ENCODE measurements at places on chromosomes 13 and 19.
A peak's percentile ranks its signal among the peaks of the same experiment; 100 is the strongest.

GRCh38 chr19:13790354-13790753 is 4.9 kb upstream of the ZSWIM4 start:
- no peak for DNase-seq

GRCh38 chr13:85366759-85367417 is 432.3 kb downstream of the SLITRK6 start:
- DNase-seq, result peak; percentile 24

- DNase-seq, result no peak
These were observed 5.6 kb downstream of the LILRB4 start for GRCh38 chr19:54668353-54668752.

DNA sequence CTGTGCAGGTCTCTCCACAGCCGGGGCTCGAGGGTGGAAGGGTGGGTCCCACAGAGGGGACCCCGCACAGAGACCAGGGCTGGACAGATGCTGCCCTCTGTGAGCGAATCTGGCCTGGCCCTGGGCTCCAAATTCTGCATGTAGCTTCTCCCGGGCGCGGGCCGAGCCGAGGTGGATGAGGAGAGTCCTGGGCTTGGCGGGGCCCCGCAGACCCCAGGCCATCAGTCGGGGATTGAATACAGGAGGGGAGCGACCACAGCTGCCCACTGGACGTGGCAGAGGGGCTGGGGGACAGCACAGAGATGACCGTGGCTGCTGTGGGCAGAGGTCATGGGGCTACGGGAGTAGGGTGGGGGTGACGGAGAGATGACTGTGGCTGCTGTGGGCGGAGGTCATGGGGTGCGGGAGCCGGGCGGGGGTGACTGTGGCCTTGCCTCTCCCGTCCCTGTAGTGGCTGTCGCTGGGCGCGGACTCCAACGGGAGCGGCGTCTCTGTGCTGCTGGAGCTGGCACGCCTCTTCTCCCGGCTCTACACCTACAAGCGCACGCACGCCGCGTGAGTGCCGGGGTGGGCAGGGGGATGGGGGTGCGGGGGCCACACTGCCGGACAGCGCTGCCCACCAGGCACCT is 15.5 kb downstream of the NCLN start:
- DNase-seq, result no peak

DNA sequence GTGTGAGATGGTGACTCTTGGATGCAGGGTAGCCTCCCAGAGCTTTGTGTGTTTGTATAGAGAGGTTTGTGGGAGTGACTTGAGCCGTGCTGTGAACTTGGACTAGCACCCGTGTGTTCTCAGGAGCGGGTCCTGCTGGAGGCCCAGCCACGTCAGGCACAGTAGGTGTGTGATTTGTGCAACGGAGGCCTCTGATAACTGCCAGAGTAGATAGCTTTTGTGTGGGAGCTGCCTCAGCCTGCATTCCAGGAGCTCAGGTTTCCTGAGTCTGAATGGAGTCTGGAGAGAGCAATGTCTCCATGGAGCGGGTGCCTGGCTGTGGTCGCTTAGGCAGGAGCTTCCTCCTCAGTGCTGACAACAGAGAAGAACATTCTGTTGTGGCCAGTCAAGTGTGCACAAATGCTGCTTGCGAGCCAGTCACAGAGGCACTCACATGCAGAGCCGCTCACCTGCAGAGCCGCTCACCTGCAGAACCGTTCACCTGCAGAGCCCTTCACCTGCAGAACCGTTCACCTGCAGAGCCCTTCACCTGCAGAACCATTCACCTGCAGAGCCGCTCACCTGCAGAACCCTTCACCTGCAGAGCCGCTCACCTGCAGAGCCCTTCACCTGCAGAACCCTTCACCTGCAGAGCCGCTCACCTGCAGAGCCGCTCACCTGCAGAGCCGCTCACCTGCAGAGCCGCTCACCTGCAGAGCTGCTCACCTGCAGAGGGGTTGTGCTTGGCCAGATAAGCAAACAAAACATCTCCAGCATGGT is 32.6 kb downstream of the TFDP1 start:
- peak; percentile 77 for DNase-seq

GRCh38 chr19:12773571-12773970 is 1.8 kb downstream of the HOOK2 start:
- DNase-seq, result peak; percentile 47

DNA sequence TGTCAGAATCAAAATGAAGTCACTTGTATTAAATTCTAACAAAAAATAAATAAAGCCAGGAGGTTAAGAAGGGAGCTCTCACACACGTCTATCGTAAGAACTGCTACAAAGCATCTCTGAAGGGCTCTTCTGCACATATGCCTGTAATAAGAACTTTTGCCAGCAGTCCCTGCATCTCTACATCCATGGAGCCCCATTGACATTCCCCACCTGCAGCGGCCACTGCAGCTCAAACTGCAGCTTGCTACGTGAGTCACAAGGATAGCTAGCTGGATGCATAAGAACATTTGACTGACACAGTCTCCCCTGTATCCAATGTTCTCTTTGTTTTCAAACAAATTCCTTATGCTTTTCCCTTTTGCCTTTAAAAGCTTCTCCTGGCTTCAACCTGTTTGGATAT is 68.3 kb downstream of the DNAJC3 start:
- DNase-seq, result peak; percentile 5

GRCh38 chr19:51503286-51503817 is 1.8 kb upstream of the SIGLEC12 start:
- no peak for DNase-seq

DNA sequence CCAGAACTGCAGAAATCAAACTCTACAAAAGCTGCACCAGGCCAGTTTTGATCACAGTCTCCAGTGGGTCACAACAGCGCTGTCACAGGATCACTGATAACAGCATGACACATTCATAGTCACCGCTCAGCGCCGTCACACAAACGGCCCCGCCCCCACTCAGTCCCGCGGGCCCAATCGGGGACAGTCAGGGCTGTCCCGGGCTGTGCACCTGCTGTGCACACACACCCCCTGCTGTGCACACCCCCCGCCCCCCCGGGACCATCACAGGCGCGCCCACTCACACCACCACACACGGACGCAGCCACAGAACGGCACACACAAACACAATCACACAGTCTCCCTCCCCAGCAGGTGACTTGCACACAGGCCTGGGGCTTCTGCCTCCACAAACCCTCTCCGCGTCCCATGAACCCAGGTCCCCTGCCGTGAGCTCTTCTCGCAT is 435 bp upstream of the ZNF382 start:
- peak; percentile 71 for DNase-seq

DNA sequence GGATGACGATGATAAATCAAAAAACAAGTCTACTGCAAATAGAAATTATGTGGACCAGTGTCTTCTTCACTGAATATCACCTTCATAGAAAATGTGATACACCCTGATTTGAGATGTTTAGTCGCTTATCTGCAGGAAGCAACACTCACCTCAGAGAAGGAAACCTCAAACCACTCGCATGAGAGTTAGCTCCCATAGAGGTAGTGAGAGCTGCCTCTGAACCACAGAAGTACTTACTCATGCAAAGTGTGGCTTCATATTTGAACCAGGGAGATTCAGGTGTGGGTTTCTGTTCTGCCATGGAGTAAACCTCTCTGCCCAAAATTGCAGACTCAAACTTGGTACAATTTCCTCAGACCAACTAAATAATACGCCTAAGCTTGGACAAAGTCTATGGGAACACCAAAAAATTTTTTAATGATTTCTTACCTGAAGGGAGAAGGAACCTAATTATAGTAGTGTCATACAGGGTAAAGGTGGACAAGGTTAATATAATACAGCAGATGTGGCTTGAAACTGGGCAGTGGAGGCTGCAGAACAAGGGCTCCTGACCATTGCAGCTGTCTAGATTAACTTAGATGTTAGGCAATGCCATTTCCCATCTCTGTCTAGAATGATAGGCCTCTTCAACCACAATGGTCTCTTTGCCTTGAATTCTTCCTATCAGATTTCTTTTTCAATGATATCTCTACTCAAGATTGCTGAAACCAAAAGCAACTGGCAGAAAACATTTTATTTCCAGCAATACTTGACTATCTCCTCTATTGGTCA is 29.6 kb upstream of the RCBTB2 start:
- no peak for DNase-seq

DNA sequence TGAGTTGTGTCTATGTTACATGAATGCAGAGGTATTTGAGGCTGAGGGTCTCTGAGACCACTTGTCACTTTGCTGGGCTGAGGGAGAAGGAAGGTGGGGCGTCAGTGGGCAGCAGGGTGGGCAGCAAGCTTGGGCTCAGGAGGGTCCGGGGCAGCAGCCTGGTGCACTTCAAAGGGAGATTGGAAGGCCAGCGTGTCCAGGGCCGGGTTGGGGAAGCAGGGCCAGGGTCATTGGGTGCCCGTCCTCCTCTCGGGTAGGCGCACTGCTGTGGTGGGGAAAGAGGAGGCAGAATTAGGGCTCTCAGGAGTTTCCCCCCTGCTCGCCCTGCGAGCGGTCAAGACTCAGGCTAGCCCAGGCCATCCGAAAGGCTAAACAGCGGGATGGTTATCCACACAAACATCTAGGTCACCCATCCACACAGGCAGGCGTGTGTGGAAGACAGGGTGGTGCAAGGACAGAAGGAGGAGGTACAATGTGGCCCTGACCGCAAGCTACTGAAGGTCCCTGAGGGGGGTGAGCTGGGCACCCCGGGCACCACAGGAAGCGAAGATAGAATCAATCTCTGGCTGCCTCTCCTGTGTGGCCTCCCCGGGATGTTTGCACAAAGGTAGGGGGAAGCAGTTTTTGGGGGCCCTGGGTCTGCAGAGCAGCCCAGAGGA is 37.7 kb downstream of the MYO9B start:
- no peak for DNase-seq

DNA sequence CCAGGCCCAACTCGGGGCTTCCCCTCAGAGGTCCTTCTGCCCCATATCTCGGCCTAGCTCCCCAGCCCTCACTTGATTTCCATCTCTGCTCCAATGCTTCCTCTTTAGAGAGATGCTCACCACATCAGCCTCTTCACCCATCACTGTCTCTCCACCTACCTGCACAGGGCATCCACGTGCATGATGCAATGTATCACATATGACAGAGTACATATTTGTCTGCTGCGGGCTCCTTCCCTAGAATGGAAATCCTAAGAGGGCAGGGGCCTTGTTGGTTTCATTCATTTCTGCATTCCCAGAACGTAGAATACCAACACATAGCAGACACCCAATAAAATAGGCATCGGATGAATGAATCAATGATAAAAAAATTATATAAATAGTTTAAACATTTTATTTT is 130.3 kb downstream of the USP12 start:
- no peak for DNase-seq

- no peak for DNase-seq
These were observed 181.1 kb downstream of the URI1 start for GRCh38 chr19:30123119-30123518.

- DNase-seq, result no peak
These were observed 9.8 kb upstream of the CDC42EP5 start for GRCh38 chr19:54482889-54483288.

DNA sequence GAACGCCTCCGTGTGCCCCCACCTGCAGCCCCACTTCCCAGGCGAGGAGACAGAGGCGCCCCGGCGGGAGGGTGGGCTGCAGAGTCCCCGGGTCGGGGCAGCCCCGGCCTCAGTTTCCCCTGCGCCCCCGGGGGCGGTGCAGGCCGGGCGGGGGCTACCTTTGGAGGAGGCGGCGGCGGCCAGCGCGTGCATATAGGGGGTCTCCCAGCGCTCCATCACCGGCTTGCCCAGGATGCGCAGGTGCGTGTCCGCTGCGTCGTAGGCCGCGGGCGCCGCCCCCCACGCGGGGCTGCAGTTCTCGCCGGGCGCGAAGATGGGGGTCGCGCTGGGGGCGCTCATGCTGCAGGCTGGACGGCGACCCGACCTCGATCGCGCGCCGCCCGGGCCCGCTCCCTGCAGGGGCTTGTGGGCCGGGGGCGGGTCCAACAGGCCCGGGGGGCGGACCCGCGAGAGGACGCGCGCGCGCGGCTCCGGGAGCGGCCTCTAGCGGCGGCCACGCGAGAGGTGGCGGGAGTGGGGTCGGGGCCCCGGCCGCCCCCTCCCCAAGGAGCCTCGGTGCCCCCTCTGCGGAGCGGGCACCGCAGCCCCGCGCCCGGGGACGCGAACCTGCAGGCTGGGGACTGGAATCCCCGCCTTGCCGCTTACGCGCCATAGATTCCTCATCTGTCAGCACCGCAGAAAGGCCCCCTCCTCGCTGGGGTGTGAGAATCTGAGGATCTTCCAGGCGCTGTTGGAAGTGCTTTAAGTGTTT is at the start of gene GAMT:
Gene GAMT, minus strand, starts transcription at position 405 of the 751 bp plus-strand sequence. Its CDS starts 66 bp downstream, at position 339.
- DNase-seq, result peak; percentile 77

DNA sequence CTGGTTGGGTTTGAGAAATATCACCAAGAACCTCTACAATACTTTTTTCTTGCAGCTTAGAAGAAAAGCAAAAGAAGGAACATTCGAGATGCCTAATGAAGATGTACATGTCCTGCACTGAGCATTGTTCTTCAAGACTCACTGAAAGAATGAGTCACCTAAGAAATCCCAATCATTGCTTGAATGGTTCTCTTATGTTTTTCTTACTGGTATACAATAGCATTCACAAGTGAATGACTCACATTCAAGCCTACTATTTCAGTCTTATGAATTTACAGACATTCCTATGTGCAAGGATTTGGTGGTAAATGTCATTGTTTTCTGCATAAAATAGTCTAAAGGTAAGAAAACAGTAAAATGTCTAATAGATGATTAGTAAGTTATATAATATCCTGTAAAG is 594.6 kb downstream of the PCDH9 start:
- DNase-seq, result peak; percentile 82

DNA sequence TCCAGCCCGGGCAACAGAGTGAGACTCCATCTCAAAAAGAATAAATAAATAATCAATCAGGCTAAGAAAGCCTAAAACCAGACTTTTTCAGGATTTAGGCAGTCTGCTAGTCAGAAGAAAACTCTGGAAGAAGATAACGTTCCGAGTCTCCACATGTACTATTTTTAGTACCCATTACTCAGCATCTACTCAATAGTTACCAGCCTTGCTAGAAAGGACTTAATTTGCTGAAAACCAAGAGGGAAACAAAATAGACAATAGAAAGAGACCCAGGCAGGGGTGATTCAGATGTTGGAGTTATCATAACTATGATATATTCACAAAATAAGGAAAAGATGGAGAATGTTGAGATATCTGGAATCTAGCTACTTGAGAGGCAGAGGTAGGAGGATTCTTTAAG is 3.6 kb upstream of the LIN7B start:
- peak; percentile 26 for DNase-seq

GRCh38 chr19:4567584-4568071 is 8.1 kb upstream of the SEMA6B start:
- DNase-seq, result peak; percentile 62

- peak; percentile 46 for DNase-seq
These were observed 33.6 kb downstream of the MTMR6 start for GRCh38 chr13:25253702-25254101.

- DNase-seq, result no peak
These were observed 13.4 kb upstream of the NALCN start for GRCh38 chr13:101429733-101430132.

DNA sequence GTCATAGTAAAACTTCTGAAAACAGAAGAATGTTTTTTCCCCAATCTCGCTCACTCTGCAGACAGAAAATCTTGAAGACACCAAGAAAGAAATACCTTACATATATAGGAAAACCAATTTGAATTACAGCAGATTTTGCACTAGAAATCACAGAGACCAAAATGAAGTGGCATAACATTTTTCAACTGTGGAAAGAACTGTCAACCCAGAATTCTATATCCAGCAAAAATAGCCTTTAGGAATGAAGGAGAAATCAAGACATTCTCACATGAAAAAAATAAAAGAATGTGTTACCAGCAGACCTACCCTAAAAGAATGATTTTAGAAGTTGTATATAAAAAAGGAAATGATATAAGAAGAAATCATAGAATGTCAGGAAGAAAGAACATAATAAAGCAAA is 28.7 kb downstream of the CCDC122 start:
- no peak for DNase-seq

Measured in astrocyte of the hippocampus (primary cell).